ENCODE measurements at places on chromosomes 4 and X. TPM values are rescaled to one million over a fixed set of nuclear protein-coding genes. Genes with fewer than 3 reads are reported as not detected.

DNA sequence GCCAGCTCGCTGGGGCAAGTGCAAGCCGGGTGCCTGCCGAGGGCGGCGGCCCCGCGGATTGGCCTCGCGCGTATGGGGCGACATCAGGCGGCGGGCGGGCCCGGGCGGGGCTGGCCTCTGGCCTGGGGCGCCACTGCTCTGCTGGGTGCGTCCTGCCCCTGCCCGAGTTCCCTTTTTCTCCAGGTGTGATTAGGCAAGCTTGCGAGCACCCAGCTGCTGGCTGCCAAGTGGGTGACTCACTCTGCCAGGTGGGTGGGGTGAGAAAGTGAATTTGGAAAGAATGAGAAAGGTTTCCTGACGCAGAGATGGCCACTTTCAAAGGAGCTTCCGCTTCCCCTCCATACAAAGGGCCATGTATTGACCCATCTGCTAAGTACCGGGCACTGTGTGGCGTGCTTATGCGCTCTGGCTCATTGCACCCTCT lies 32.5 kb downstream of the FGFBP1 start:
- no peak for DNase-seq

DNA sequence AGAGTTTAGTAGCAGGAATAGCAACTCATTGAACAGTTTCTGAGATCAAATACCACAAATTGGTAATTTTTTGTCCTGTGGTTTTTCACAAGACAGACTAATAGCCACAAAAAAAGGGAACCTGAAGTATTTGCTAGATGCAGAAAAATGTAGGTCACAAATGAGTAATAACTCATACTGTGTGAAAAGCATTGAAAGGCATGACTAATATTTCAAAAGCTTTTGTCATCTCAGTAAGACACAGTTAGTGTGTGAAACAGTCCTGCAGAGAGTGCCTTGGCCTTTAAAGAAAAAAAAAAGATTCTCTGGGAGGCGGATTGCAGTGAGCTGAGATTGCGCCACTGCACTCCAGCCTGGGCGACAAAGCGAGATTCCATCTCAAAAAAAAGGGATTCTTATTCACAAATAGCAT lies 31.4 kb upstream of the SLC25A31 start:
- no peak for DNase-seq

GRCh38 chr4:24226023-24226422 lies 336.2 kb upstream of the PPARGC1A start:
- DNase-seq = no peak

DNA sequence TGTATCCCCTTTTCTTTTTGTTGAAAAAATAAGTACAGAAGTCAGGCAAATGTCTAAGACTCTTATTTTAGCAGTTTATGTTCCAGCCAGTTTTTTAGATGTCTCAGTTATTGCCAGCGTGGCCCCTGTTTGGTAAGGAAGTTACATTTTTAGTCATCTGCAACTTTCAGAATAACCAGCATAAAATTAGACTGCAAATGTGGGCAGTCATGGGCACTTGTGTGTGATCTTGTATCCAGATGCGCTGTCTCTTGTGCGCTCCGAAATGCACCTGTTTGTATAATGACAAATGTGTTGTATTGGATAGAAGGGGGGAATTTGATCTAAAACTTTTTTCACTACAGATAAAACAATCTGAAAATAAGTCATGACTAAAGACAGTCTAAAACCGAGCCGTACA lies 44.3 kb upstream of the CLCN4 start:
- DNase-seq = no peak

TRMT44 gene
- 41.0 TPM for total RNA-seq

DNA sequence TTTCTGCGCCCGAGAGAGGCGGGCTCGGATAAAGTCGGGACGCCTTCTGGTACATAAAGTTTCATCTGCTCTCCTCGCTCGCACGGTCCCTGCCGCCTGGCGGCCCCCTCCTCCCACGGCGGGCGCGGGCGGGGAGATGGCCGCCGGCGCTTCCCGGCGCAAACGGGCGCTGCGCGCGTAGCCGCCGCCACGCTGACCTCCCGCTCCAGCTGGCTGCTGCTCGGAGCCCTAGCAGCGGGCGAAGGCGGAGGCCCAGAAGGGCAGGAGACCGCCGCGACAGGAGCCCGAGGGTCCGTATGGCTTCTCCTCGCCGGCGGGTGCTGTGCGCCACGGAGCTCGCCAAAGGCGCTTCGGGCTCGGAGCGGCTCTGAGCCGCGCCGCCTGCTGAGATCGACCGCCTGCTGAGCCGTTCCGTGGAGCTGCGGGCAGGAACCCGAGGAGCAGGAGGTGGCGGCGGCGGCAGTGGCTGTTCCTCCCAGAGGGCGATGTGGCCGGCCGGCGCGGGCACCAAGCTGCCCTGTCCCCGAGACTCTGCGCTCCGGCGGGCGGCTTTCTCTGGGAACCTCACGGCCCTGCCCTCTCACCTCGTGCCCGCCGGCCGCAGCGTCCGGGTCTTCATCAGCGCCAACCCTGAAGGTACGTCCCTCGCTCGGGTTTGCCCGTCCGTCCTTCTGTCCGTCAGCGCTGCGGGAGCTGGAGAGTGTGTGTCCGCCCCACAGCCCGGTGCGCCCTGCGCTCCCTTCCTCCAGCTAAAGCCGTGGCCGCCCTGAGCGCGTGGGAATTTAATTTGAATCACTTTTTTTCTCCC lies at the start of gene NWD2:
Gene NWD2, plus strand, starts transcription at position 161 of the 808 bp plus-strand sequence. Its CDS starts 325 bp downstream, at position 486.
- no peak for DNase-seq

HSFX1 gene
- total RNA-seq = 0.22 TPM

FLNA gene
- total RNA-seq = 924 TPM

PLP1 gene
- not detected for total RNA-seq

RNF128 gene
- total RNA-seq = not detected

DNA sequence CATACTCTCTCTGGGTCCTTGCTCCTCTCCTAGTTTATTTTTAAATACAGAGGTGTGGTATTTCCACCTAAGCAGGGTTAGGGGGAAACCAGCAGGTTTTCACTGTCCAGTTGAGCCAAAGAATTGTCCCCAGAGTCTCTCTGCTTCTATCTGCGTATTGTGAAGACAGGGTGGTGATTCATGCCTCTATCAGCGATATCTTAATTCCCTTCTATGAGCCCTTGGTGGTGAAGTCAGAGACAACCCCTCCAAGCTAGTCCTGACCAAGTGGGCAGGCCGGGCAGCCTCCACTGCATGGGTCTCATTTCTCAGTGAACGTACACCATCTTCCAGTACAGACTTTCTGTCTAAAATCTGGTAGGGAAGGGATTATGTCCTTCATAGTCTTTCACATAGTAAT lies 100.5 kb upstream of the GPR34 start:
- DNase-seq = no peak

DNA sequence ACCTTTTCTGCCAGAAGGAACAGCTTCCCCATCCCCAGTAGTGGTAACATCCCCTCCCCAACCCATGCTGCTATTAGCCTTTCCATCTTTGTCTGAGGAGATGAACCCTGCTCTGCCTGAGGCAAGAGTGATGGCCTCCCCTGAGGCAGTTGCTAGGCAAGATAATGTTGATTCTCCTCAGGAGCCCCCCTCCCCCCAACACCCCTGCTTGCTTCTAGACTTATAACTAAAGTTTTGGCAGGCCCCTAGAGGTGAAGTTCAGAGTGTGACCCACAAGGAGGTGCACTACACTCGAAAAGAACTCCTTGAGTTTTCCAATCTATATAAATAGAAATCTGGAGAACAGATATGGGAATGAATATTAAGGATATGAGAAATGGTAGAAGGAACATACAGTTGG lies 962.5 kb downstream of the ADGRL3 start:
- no peak for DNase-seq

GRPR gene
- total RNA-seq = 0.16 TPM

DNA sequence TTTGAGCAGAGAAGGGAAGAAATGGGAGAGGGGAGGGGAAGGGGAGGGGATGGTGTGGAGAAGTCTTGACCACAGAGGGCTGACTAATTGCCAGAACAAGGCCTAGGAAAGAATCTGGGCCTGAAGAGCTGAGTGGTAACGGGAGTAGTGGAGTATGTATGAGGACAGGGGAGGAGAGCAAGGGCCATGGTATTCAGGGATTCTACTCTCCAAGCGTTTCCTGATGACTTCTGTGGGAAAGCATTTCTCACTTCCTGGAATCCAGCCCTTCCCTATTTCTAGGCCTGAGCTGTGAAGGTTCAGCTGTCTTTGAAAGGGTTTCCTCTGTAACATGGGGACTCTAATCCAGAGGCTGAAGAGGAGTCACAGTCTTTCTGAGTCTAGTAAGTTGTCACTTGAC lies 19.7 kb upstream of the SOX3 start:
- no peak for DNase-seq

DNA sequence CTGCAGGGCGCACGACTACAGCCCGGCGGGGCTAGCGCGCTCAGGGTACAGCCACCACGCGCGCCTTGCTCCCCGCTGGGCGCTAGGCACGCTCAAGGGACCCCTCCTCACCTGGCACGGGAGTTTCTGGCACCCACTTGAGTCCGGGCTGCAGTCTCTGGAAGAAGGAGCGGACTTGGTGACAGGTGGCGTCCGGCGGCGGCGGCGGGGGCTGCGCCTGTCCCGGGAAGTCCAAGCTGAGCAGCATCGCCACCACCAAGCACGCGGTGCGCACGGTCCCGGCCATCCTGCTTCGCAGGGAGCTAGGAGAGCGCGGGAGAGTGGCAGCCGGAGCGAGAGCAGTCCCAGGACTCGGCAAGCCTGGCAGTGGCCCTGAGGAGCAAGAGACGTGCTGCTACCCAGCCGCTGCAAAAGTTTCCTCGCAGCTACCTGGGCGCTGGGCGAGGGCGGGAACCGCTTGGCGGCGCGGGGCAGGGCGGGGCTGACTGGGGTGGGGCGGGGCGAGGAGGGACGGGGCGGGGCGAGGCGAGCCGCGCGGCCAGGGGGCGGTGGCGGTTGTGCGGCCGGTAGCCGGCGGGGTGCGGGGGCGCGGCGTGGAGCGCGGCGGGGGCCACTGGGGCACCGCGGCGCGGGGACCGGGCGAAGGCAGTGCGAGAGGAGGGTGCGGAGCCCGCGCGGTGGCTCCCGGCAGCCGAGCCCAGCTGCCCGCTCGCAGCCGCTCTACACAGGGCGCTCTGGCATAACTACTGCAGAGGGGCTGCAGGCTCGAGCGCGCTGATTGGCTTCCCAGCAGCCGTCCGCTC lies at the start of gene GPC3:
Gene GPC3, minus strand, starts transcription at position 431 of the 803 bp plus-strand sequence.
- DNase-seq = peak; percentile 17

GRCh38 chr4:81352446-81352835 lies 119.3 kb downstream of the RASGEF1B start:
- DNase-seq = no peak

TLR3 gene
- not detected for total RNA-seq

DNA sequence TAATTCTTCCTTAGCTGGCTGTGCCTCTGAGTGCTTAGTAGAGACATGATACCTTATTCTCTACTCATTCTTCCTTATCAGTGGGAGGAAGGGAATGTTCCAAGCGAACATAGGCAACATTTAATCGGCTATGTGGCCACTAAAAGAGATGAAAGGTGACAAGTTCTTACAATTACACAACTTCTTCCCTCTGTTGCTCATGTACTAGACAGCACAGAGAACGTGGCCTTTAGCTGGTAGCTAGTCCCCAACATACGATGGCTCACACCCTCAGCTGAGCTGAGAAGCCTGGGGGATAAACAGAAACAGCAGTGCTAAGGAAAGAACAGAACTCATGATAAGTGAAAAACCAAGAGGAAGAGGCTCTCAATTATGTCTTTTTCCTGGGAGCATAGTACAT lies 52.2 kb downstream of the APOO start:
- DNase-seq = no peak

- DNase-seq = no peak
Observed at GRCh38 chr4:116389139-116389538, 696.2 kb downstream of the TRAM1L1 start.

DNA sequence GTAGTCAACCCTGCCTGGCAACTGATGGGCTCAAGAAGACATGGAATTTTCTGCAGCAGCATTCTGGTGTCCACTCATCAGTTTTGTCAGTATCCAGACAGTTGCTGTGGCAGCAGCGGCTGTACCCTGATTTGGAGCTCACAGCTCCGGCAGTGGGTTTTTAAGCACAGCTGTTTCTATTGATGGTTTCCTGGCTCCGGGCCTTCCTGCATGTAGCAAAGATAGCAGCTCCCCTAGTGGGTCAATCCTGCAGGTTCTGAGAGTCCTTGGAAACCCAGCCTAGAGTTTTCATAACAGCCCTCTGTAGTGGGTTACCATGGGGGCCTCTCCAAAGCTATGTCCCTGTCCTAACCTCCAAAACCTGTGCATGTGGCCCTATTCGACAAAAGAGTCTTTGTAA lies 84.0 kb upstream of the ATP6AP2 start:
- no peak for DNase-seq

PDZD4 gene
- 0.81 TPM for total RNA-seq

- no peak for DNase-seq
Observed at GRCh38 chrX:122565952-122566351, 618.1 kb upstream of the GRIA3 start.

DNAAF6 gene
- not detected for total RNA-seq

DNA sequence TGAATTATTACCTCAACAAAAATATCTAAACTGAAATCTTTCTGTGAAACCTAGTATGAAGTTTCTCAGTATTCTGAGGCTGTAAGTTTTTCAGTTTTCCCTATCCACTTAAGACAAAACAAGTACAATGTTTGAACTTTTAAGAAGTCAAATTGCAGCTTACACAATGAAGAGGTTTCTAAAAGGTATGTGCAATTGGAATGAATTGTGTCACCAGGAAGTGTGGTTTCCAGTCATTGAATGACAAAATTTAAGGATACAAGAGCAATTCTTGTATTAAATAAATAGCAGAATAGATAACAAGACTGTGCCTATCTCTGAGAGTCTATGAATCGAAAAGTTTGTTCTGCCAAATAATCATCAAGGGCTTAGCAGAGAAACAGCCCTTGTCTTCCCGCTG lies 207.3 kb downstream of the ANKRD50 start:
- DNase-seq = no peak

TNIP2 gene
- total RNA-seq = 116 TPM

GRCh38 chrX:17377091-17377717 lies 2.2 kb downstream of the NHS start:
- DNase-seq = no peak

- DNase-seq = no peak
Observed at GRCh38 chr4:70057651-70058050, 7.4 kb downstream of the HTN1 start.

DNA sequence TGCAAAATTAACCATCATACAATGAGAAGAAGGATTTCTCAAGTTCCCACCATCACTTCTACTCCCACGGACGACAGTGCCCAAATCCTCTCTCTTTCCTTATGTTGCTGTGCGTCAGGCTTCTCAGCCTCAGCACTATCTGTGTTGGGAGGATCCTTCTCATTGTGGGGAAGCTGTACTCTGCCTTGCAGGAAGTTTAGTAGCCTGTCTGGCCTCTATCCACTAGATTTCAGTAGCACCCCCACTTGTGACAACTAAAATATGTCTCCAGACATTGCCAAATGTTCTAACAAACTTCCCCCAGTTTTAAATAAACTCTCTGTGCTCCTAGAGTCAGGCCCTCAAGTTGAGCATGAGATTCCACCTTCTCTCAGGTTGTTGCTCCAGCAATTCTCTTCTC lies 545.9 kb upstream of the ZFP42 start:
- no peak for DNase-seq

MAOB gene
- 0.11 TPM for total RNA-seq

- no peak for DNase-seq
Observed at GRCh38 chr4:1610791-1611500, 73.2 kb downstream of the FAM53A start.

DNA sequence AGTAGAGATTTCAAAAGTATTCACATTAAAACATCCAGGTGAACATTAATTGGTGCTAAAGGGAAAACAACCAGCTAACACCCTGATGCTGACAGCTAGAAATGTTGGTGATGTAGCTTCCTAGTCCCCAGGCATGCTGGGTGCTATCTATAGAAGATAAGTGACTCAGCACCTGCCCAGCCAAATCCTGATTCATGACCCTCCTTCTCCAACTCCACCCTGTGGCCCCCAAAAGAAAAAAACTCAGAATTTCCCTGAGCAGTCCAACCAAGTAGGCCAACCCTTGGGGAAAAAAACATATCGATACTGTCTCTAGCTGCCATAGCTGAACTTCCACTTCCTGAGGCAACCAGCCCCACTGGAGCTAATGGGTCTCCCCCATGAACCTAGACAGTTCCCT lies 197.6 kb upstream of the KLF3 start:
- no peak for DNase-seq

Data from activated T-cell treated with anti-CD3 and anti-CD28 coated beads, Interleukin-2, amount 50 U/mL, for 4 hours (primary cell).